Hepatocyte (in vitro differentiated cells): ENCODE measurements at places on chromosomes 5 and 9.

DNA sequence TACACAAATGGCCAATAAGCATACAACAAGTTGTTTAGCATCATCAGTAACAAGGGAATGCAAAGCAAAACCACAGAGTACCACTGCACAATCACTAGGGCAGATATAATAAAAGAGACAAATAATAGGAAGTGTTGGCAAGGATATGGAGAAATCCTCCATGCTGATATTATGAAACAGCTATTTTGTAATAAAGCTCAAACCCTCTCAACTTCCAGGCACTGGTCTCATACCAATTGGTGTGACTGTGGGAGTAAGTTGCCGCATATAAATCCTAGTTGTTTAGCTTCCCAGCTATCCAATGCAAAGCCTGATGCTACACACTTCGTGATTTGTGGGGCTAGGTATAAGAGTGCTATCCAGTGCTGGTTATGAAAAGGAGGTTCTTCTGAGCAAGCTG is 88.6 kb downstream of the SMIM23 start:
- no peak for DNase-seq

GRCh38 chr9:77018969-77019235 is 553 bp upstream of the FOXB2 start:
- no peak for DNase-seq

- no peak for DNase-seq
Measured at GRCh38 chr9:13800776-13801175, 513.2 kb downstream of the NFIB start.

GRCh38 chr9:7976167-7976755 is 176.7 kb upstream of the DMAC1 start:
- no peak for DNase-seq

DNA sequence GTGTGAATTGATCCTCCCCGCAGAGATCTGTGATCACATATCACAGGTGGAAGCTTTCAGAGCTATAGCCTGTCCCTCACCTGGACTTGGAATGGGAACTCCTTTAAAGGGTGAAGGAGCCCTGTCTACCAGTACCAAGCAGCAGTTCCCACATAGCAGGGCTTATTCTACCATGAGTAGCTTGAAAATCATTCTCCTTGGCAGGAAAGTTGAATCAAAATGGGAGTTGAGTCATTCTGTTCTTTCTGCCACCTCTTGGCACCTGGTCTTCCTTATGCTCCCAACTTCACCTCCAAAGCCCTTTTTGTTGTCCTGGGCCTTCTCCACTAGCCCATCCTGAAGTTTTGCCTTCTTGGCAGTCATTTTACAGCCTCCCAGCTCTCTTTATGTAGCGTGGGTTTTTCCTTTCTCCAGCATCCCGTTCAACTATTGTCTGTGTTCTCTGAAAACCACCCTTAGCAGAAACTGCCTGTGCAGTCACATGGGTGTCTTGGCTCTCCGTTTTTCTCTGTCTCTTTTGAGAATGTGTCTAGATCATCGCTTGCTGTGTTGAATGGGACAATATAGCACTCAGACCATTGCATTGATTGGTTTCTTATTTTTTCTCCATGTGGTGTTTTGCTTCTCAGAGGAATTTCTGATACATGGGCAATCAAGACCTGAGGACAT is 222.2 kb downstream of the AOPEP start:
- no peak for DNase-seq

- DNase-seq = peak; percentile 71
Measured at GRCh38 chr9:78280982-78281668, 15.8 kb upstream of the PSAT1 start.

DNA sequence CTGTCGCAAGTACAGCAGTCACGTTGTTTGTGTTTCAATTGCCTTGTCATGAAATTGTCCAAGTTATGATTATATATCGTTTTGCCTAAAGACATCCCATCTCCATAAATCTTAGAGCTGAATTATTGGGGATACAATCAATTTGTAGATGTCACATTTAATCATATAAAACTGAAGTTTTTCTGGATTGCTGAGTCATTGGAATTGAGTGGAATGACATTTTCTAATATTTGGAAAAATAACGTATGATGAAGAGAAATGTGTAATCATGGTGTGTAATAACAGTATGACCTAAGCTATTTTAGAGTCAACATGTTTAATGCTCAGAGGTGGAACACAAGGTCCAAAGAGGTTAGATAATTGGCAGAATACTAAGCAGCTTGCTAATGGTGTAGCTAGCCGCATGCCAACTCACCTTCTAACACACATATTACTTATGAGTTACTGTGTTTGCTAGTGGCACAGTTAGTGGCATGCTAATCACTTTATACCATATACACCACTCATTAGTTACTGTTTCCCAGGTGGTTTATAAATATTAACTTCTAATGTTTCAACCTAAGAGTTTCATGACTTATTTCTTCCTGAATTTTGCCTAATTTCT is 473.1 kb upstream of the GRAMD2B start:
- no peak for DNase-seq

DNA sequence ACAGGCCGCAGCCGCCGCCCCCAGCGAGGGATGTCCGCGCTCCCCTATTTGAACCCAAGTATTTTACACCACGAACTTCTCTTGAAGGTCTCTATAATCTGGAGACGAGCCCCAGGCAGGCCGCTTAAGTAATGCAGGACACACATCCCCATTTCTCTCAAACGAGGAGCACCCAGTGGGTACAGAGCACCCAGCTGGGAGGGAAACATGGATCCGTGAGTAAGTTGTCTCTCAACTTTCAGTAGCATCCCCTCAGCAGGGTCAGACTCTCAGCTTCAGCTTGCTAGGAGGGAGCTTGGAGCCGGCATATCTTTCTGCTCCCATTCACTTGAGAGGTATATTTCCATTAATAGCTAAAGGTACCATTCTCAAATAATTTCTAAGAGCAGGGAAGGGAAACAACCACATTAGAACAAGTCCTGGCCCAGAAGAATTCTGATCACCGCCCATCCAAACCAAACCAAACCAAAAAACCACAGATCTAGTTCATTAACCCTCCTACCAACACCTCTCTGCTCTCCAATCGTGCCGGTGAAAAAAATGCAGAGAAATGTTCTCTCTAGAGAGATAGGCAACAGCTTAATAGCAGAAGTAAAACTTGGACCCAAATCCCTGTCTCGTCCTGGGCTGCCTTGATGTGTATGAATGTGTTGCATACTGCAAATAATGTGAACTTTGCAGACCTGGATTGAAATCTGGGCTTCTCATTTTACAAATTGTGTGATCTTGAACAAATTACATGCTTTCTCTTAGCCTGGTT is 910 bp downstream of the TDRD7 start:
- no peak for DNase-seq

DNA sequence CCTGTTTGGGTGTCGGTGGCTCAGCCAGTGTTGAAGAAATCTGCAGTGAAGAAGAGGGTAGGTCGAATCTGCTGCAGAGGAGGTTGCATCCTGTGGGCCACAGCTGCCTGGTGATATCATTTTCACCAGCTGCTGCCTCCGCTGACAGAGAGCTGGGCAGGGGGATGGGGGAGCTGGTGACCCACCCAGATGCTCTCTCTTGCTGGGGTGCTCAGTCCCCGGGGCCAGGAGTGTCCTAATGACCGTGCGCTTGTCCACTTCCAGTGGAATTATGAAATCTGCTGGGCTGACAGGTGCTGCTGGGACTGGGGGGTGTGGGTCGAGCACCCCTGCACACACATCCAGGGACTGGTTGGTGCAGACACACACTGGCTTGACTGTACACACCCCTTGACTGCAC is 83.2 kb upstream of the IRX4 start:
- DNase-seq = no peak

- no peak for DNase-seq
Measured at GRCh38 chr9:137892424-137893191, 15.0 kb downstream of the CACNA1B start.

DNA sequence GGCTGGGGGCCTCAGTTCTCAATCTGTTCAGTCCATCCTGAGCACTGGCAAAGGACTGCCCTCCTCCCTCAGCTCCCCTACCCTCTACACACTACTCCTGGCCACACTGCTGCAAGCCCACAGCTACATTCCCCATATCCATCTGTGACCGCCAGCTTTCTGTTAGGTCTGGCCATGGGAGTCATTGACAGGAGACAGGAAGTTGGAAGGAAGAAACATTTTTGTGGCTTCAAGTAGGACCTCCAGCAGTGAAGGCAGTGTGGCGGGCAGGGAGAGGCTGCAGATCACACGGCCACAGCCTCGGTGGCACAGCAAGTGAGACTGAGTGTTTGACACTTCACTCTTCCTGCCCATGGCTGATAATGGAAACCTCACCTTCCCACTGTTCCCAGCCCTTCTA is 55.9 kb downstream of the SECISBP2 start:
- no peak for DNase-seq

DNA sequence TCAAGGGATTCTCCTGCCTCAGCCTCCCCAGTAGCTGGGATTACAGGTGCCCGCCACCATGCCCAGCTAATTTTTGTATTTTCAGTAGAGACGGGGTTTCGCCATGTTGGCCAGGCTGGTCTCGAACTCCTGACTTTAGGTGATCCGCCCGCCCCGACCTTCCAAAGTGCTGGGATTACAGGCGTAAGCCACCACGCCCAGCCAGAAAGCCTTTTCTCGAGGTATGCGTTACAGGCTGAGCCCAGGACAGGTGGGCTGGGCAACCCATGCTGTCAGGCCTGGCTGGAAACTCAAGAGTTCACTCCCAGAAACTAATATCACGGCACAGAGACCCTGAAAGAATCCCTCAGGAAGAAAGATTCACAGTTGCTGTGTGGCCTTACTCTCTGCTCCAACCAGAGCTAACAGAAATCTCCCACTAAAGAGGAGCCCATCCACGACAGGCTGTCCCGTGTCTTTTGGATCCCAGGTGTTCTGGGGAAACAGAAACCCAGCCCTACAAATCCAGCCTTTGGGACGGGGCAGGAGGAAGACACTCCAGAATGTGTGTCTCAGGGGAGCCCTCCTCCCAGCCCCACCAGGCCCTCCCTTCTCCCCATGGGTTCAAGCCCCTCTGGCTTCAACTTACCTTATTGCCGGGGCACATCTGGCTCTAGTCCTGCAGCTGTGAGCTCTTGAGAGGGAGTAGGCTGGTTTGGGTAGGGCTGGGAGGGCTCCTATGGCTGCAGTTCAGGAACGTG is 400 bp downstream of the TIFAB start:
- DNase-seq = no peak

DNA sequence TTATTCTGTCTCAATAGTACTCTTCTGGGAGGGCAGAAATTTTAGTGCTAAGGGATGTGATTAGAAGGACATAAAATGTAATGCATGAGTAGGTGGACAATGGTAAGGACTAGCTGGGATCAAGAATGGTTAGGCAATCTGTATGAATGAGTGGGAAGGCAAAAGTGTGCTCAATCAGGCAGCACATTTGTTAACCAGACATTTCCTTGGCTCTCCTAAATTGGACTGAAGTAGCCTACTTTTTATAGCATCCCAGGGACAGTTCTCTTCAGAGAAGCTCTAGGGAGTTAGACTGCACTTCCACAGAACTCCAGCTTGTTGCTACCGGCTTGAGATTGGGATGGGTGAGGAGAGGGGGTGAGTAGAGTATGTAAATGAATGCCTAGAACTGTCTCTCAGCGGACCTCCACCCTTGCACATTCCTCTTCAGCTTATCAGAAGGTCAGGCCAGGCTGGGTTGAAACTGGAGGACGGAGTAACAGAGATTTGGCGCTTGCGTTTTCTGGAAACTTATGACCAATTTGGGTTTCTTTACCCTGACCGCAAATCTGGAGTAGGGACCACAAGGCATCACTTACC is 19.0 kb upstream of the ARL14EPL start:
- DNase-seq = no peak

DNA sequence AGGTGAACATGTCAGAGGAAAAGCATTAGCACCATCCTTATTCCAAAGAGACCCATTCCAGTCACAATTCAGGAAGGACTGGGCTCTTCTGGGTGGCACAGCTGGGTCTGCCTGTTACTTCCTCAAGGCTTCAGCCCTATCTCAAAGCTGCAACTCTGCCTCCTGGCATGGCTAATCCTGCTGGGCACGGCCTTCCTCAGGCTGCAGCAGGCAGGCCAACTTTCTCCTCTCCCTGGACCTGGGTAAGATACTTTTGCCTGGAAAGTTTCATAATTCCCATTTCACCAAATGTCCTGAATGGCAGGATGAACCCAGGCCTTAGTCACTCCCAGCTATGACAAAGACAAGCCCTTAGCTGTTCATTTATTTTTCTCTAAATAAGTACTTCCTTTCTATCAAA is 50.1 kb downstream of the MACROH2A1 start:
- no peak for DNase-seq

- DNase-seq = no peak
Measured at GRCh38 chr9:13963005-13963653, 350.8 kb downstream of the NFIB start.

- no peak for DNase-seq
Measured at GRCh38 chr9:77133011-77133410, 44.3 kb upstream of the VPS13A start.

DNA sequence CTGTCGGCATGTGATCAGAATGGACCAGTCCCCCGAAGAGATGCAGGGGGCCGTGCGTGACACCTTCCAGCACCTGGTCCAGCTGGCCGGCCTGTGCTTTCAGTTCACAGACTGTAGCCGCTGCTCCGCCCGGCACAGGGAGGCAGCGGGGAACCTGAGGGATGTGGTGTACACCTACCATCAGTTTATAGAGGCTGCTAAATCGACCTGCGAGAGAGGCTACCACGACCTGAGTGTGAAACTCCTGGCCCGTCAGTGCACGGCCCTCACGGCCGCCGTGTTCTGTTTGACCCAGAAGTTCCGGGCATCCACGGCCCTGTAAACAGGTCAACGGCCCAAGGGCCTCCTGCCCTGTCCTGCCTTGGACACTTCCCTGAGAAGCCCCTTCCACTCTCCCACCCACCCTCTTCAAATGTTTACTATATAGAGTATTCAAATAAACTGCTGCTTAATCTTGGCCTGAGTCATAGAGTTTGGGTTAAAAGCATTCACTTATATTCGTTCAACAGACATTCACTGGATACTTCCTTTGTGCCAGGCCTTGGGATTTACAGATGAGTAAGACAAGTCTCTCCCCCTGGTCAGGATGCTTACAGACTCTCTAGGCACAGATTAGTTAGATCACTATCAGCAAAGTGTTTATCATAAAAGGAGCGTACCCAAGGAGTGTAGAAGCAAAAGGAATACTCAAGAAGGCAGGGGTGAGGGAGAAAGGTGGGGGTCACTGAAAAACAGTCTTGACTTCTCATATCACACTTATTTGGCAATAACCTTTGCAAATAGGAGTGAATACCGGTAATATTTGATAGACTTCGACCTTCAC is 6.9 kb upstream of the TRMT10B start:
- DNase-seq = peak; percentile 26

GRCh38 chr9:125438506-125439433 is 177.1 kb downstream of the GAPVD1 start:
- no peak for DNase-seq

DNA sequence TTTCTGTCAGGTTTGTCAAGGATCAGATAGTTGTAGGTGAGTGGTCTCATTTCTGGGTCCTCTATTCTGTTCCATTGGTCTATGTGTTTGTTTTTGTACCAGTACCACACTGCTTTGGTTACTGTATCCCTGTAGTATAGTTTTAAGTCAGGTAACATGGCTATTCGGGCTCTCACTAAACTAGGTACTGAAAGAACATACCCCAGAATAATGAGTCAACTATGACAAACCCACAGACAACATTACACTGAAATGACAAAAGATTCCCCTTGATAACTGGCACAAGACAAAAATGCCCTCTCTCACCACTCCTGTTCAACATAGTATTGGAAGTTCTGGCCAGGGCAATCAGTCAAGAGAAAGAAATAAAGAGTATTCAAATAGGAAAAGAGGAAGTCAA is 535.3 kb upstream of the CYLC2 start:
- no peak for DNase-seq
